NCI-H524 treated with DMSO at 0.1 percent for 48 hours (cell line): ENCODE measurements at places on chromosomes 1 and 21.

DNA sequence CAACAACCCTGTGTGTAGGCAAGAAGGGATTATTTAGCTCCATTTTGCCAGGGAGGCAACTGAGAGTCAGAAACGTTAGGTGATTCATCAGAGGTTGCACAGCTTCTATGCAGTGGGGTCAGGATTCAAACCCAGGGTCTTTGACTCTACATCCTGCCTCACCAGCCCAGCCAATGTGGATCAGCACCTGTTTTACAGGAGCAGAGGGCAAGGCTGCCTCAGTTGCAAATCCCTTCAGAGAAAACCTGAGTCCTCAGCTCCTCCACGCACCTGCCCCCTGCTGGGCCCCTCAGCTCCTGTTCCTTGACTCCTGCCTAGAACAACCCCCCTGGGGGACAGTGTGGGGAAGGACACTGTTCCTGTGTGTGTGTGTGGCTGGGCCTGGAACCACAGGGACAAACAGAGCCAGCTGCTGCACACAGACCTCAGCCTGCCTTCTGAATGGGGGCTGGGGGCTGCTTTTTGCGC is 61.6 kb downstream of the LRRN2 start:
- DNase-seq, result no peak

DNA sequence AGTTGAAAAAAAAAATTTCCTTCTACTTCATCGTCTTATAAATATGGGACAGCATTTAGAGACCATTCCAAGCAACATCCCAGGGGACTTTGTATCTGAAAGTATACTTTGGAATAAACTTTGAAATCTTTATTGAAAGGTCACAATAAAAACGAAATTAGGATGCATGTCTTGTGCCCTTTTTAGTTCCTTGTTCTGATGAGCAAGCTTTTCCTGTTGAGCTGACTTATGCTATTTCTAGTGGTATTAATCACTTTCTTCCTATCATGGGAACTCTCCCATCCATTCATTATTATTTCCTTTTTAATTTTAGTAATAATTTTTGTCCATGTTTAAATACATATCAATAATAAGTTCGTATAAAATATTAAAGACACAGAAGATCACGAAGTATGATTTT is 4.0 kb upstream of the GBP2 start:
- no peak for DNase-seq

DNA sequence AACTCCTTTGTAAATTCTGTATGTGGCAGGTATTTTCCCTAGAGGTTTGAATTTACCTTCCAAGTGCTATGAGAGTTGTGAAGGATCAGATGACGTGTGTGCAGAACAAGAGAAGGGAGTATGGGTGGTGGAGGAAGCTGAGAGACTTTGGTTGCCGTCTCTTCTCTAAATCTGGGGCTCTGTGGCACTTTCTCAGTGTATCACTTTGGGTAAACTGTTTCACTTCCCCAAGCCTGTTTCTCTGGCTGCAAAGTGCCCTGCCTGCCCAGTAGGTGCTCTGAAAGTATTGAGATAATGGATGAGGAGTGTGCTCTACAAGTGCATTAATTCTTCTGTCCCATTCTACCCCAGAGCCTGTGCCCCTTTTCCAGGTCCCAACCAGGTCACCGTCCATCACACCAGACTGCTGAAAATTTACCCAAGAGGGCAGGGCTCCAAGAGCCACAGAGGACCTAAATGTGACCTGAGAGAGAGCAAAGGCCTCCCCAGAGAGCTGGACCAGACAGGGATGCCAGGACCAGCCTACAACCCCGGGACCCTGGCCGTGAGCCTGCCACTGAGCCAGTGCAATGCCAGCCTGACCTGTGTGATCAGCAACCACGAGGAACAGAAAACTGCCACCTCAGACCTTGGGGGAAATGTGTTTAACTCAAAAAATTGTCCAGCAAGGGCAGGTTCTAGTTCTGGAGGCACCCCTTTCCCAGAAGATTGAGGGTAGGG is 131.6 kb upstream of the ETV3 start:
- no peak for DNase-seq

- DNase-seq, result no peak
Observed at GRCh38 chr1:51750218-51750617, 128.3 kb downstream of the NRDC start.

DNA sequence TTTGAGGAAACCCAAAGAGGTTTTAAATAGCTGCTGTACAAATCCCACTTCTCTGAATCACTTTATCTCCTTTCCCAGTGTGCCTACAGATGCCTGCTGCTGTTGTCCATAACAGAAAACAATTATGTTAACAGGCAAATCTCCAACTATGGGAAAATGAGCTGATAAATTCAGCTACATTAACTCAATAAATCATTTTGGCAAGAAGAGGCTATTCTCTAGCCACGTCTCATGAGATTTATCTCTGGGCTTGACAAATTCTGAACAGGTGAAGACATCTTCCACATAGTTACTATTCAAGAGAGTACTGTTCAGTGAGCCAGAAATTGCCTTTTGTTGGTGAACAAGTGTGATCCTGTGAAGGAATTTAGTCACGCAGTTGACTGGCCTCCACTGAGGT is 327.1 kb upstream of the FMN2 start:
- DNase-seq, result no peak
